ENCODE measurements at places on chromosomes 3 and 15.
A peak's percentile ranks its signal among the peaks of the same experiment; 100 is the strongest.

GRCh38 chr3:183160616-183161015 lies 1.9 kb downstream of the LAMP3 start:
- DNase-seq = no peak

- DNase-seq = no peak
Observed at GRCh38 chr3:60610441-60611112, 640.7 kb downstream of the FHIT start.

DNA sequence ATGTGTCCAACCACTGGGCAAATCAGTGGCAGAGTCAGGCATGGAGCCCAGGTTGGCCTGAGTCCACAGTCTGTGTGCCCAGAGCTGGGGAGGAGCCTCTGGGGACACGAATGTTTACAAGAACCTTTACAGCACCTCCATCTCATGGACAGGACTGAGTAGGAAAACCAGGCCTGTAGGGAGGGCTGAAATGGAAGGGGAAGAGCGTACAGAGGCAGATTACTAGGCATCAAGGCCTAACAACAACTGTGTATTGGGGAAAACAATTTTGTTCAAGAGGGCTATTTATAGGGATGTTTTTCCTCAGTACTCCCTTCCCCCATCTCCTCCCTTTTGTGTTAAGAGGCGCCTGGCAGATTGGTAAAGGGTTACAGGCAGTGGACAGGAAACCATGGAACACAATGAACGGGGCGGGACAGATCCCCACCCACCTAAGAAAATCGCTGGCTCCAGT lies 15.1 kb upstream of the ARHGAP31 start:
- no peak for DNase-seq

DNA sequence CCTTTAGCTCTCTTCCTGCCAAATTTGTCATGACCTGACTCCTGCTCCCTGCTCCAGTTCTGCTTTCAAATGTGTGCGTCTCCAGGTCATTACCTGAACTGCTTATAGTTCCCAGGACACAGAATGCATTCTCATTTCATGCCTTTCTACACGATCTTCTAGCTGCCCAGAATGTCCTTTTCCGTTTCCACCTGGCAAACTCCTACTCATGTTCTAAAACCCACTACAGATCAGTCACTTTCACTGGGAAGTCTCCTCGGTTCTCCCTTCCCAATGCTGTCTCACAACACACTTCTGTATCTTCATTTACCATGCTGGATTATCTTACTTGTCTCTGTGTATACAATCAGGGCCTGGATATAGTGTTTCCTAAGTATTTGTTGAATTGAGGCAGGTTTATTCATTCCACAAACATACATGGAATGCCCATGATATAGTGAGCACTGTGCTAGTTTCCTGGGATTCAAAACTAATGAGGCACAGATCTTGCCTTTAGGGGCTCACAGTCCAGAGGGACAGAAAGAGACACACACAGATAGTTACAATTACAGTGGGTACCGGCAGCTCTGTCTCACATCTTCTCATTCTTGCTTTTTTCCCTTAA lies 1.6 kb upstream of the NOX5 start:
- DNase-seq = no peak

DNA sequence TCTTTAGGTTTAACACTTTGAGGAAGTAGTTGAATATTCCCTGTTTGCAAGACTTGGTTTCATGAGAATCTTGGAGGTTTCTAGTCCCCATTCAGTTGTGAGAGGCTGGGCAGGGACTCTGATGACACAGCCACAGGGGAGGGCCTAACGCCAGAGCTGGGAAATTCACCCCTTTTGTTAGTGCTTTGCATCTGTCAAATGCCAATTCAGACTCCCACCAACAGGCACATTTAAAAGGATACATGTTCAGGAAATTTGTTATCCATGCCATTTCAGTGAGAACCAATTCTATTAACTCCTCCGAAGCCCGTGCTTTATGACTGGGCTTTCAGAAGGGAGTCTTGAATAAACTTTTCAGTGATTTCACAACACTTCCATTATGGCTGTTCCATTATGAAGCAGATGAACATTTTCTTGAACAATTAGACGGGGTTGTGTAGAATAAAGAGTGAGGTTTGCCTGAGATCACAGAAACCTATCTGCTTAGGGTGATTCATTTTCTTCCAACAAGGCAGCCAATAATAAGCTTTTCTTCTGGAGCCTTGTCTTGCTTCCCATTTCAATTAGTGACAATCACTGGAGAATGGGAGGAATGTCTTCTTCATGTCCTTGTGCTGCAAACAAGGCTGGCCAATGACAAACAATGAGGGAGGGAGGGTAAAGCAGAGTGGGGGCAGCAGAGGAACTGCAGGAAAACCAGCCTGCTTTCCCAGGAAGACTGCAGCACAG lies 90.6 kb downstream of the SOX14 start:
- DNase-seq = no peak

GRCh38 chr3:72625602-72626337 lies 222.5 kb downstream of the SHQ1 start:
- no peak for DNase-seq

DNA sequence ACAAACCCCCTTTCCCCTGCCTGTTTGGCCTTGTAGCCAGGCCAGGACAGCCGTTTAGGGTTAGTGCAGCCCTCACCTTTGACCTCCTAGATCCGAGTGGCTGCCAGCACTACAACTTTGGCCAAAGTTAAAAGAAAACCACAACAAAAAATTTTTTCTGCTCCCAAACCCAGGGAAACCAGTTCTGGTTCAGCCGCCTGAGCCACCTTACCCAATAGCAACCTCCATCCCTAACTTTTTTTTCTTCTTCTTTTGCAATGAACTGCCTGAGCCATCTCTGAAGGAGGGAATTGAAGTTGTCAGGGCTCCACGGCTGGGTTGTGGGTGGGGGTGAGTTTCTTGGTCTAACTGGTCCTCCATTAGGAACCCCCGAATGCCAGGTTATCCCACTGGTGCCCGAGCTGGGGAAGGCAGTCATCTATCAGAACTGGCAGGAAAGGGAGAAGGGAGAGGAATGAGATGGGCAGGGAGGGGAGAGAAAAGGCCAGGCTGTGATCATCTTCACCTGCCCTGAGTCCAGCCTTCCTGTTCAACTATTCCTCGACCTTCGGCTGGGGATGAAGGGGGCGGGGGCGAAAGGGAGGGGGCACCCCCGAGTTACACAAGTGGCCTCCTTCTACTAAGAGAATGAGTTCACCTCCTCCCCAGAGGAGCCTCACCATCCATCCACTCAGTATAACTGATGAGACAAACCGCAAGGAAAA lies 6.2 kb upstream of the NR2F2 start:
- DNase-seq = no peak

- no peak for DNase-seq
Observed at GRCh38 chr3:15011174-15011573, 53.9 kb downstream of the MRPS25 start.

DNA sequence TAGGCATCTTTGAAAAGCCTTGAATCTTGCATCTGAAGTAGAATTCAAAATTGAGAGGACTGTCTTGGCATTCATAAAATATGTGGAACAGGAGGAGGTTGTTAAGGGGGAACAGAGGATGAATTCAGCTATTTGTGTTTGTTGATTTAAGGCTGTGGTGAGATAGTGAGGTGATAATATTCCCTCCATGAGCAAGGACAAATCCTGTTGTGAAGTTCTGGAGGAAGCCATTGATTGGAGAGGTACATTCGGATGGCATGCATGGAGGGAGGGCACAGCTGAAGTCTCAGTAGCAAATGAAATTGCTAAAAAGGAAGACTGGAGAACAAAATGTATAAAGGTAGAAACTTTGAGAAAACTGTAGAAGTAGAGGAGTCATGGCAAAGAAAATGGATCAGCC lies 443.8 kb downstream of the NLGN1 start:
- DNase-seq = no peak

DNA sequence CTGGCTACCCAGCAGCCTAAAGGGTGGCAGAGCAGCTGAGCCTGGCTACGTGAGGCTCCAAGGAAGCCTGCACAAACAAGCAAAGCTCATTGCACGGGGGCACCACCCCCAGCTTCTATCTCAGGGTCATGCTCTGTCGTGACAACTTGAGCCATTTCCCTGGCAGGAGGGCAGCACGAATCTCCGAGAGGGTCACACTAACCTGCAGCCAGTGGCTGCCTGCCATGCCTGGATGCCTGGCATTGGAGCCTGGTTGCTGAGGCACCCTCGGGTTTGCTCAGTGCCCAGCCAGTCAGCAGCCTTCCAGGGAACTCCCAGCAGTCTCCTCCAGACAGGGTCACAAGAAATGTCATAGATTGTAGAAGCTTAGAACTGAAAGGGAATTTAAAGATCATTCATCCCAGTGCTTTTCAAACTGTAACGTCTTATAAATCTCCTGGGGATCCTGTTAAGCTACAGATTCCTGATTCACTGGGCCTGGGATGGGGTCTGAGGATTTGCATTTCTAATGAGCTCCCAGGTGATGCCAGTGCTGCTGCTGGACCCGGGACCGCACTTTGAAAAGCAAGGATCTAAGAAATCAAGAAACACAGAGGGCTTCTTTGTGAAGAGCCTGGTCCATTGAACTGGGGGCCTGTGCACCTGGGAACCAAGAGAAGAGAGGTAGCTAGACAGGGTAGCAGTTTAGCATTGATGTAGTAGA lies 48.4 kb downstream of the TMEM266 start:
- DNase-seq = no peak

- peak; percentile 31 for DNase-seq
Observed at GRCh38 chr3:190424478-190425439, 24.9 kb downstream of the TMEM207 start.

DNA sequence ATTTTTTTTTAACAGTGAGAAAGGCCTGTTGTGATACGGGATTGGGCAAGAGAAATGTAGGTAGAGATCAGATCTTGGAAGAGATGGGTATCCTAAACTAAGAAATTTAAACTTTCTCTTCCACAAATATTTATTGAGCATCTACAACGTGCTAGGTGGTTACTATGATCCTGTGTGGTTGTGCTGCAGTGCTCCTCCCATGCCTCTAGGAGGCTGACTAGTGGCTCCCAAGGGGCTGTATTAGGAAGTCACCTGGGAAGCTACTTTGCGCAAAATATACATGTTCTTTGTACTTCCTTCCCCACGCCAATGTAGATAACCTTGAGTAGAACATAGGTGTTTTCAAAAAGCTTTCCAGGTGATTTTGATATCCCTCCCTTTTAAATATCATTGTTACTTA lies 27.2 kb downstream of the USP3 start:
- no peak for DNase-seq

DNA sequence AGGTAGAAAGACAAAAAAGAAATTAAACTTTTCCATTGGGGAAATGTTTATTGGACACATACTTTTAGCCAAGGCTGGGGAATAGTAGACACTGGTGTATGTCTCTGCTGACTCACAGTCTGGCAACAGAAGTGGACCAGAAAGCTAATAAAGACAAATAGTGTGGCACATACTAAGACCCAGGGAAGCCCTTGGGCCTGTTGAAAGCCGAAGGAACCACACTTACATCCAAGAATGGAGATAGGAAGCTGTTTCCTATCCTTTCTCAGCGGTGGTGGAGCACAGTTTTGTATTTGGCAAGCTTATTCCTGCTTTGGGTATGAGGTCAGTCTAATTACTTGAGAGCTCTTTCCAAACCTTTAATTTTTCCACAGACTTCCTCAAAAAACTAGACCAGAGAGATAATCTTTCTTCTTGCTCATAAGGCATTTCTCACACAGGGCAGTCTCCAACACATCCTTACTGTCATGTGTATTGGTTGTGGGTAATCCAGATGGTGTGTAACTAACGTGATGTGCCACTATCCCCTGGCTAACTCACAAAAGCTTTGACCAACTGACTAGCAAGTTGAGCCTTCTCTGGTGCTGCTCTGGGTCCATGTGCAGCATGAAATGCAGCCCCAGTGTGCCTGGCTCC lies 279.1 kb upstream of the IGF1R start:
- DNase-seq = no peak

- no peak for DNase-seq
Observed at GRCh38 chr3:71511037-71511436, 72.5 kb downstream of the FOXP1 start.

- DNase-seq = peak; percentile 30
Observed at GRCh38 chr15:43225201-43225949, 4.6 kb upstream of the EPB42 start.

- DNase-seq = no peak
Observed at GRCh38 chr3:187252311-187252710, 39.2 kb downstream of the MASP1 start.

DNA sequence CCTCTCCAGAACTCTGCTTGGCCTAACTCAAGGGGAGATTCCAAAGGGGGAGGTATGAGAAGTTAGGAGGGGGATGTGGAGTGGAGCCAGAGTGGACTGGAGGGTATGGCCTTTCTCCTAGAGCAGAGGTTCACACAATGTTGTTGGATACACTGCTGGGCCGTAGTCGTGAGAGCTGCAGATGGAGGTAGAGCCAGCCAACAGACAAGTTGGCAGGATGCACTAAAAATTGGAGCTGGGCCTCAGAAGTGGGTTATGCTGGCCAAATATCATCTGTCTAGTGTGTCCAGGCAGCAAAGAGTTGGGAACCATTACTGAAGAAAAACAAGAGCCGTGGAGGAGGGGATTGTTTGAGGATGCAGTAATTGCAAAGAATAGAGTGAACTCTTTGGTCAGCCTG lies 27.7 kb upstream of the LRRFIP2 start:
- no peak for DNase-seq

Data from stimulated activated CD4-positive, alpha-beta T cell treated with anti-CD3 and anti-CD28 coated beads, Interleukin-2, amount 100 ng/mL, for 48 hours (primary cell).